ENCODE measurements at places on chromosomes 6 and 20.

- DNase-seq = peak; percentile 58
Measured at GRCh38 chr6:150418827-150419594, 50.2 kb downstream of the IYD start.

DNA sequence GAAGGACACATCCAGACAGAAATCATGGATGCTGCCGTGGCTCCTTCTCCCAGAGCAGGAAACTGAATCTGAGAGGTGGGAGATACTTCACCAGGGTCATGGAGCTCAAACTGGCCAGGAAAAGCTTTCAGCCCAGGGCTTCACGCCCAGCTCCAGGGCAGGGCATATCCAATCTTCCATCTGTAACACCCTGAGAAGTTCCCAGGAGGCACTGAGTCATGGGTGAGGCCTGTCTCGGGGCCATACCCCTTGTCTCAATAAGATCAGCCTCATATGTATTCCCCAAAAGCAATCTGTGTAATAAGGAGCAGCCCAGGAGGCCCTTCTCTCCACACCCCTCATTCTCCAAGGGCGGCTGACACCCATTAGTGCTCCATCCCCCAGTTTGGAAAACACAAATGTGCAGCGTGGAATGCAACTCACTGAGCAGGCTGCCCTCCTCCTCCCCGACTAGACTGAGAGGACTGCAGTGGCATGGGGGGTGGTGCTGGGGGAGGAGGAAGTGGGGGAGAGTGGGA, 439.3 kb upstream of the SULF2 start:
- no peak for DNase-seq

GRCh38 chr6:125251516-125252220, 50.1 kb downstream of the HDDC2 start:
- no peak for DNase-seq

DNA sequence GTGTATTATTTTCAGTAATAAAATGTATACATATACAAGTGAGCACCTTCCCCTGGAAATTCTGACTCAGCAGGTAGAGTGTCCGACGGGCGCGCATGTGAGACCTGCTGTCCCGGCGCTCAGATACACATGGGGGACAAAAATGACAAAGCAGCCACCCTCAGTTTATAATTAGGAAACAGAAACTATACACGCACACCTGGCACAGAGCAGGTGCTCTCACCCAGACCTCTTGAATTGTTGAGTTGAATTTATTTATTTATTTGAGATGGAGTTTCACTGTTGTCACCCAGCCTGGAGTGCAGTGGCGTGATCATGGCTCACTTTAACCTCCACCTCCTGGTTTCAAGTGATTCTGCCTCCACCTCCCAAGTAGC, 180.4 kb downstream of the ZDHHC14 start:
- peak; percentile 49 for DNase-seq

GRCh38 chr20:53021934-53022333, 49.8 kb downstream of the TSHZ2 start:
- DNase-seq = no peak

DNA sequence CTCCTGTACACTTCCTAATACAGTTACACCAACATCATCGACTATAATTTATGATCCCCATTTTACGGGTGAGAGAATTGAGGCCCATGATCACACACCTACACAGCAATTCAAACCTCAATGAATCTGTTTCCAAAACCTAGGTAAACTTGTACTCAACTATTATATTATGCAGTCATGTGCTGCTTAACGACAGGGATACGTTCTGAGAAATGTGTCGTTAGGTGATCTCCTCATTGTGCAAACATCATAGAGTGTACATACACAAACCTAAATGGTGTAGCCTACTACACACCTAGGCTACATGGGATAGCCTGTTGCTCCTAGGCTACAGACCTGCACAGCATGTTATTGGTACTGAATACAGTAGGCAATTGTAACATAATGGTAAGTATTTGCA, 385.6 kb downstream of the ARHGAP18 start:
- no peak for DNase-seq

GRCh38 chr6:85348643-85349042, 101.2 kb upstream of the NT5E start:
- no peak for DNase-seq

GRCh38 chr20:60261333-60261732, 303.1 kb downstream of the CDH26 start:
- no peak for DNase-seq

DNA sequence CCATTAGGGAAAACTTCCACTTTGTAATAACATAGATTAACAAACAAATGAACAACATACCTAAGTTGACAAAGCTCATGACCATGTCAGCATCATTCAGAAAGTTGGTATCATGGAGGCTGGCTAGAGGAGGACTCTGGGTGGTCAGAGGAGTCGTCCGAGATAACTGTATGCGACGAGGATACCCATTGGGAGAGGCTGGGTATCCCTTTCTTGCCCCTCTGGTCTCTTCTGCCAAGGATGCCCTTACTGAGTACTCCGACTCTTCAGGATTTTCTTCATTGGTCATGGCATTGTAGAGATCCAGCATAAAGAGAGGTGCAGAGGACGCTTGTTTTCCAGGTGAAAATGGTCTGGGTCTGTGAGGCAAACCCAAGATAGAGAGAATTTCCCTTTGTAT, 1.1 kb downstream of the BMP5 start:
- no peak for DNase-seq

All from naive B cell (primary cell).